MG63 (cell line): ENCODE measurements at places on chromosomes 3 and 15. TPM values are rescaled to one million over a fixed set of nuclear protein-coding genes. Genes with fewer than 3 reads are reported as not detected.

The RHOV gene
- 0.49 TPM in 1 of 2 replicates, not detected in the other for total RNA-seq

The ANKUB1 gene
- total RNA-seq: not detected in 2 replicates

The SLC12A1 gene
- total RNA-seq: not detected in 2 replicates

The IQCF5 gene
- total RNA-seq: not detected in 2 replicates

The MAGEL2 gene
- total RNA-seq: not detected in 2 replicates

The HIGD2B gene
- total RNA-seq: not detected in 2 replicates

The FAM131A gene
- 4.8 and 8.8 TPM in 2 replicates for total RNA-seq

The MYO5A gene
- total RNA-seq: 8.4 and 14.5 TPM in 2 replicates

The UROC1 gene
- total RNA-seq: not detected in 2 replicates

The ABHD17C gene
- 8.0 and 8.1 TPM in 2 replicates for total RNA-seq

The ACKR4 gene
- 0.26 and 3.9 TPM in 2 replicates for total RNA-seq

The ARGFX gene
- total RNA-seq: not detected in 2 replicates

The PTX3 gene
- total RNA-seq: 6.5 and 13.2 TPM in 2 replicates

The MEX3B gene
- total RNA-seq: 4.0 and 6.2 TPM in 2 replicates

The GOLIM4 gene
- total RNA-seq: 19.7 and 46.8 TPM in 2 replicates

The GOLGB1 gene
- total RNA-seq: 9.7 and 19.3 TPM in 2 replicates

The TRAIP gene
- total RNA-seq: 4.9 and 18.5 TPM in 2 replicates

The GOLGA8H gene
- total RNA-seq: 0.13 TPM in 1 of 2 replicates, not detected in the other

The PODXL2 gene
- total RNA-seq: 70.4 and 84.7 TPM in 2 replicates

The AMOTL2 gene
- 172 and 180 TPM in 2 replicates for total RNA-seq

The NME9 gene
- total RNA-seq: 3.1 TPM in 1 of 2 replicates, not detected in the other

The THAP10 gene
- 5.6 and 8.9 TPM in 2 replicates for total RNA-seq

The LINGO1 gene
- 0.44 TPM in 1 of 2 replicates, not detected in the other for total RNA-seq

The GOLGA6B gene
- not detected in 2 replicates for total RNA-seq

The SLC22A14 gene
- 0.69 TPM in 1 of 2 replicates, not detected in the other for total RNA-seq
